ENCODE measurements at places on chromosomes 7 and 10.

DNA sequence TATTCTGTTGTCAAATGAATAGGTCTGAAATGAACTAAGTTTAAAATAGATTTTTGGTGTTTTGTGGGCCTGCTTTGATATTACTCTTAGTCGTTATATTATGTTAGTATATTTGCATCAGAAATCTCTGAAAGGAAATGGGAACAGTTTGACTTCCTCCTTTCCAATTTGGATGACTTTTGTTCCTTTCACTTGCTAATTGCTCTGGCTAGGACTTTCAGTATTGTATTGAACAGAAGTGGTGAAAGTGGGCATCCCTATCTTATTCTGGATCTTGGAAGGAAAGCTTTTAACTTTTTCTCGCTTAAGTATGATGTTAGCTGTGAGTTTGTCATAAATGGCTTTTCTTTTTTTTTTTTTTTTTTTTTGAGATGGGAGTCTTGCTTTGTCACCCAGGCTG lies 273.6 kb upstream of the DKK1 start:
- no peak for DNase-seq

GRCh38 chr10:89741126-89741762 lies 39.9 kb downstream of the KIF20B start:
- DNase-seq, result peak; percentile 8

GRCh38 chr7:34454381-34454780 lies 203.6 kb upstream of the NPSR1 start:
- peak; percentile 17 for DNase-seq

GRCh38 chr7:82384779-82385178 lies 58.8 kb downstream of the CACNA2D1 start:
- no peak for DNase-seq

GRCh38 chr10:121543545-121543944 lies 54.7 kb downstream of the FGFR2 start:
- no peak for DNase-seq

- DNase-seq, result no peak
These were observed 18.8 kb upstream of the TNPO3 start for GRCh38 chr7:129073738-129074137.

- no peak for DNase-seq
These were observed 91.7 kb upstream of the HPS1 start for GRCh38 chr10:98538472-98538871.
